ENCODE measurements at places on chromosomes 11 and 22.

DNA sequence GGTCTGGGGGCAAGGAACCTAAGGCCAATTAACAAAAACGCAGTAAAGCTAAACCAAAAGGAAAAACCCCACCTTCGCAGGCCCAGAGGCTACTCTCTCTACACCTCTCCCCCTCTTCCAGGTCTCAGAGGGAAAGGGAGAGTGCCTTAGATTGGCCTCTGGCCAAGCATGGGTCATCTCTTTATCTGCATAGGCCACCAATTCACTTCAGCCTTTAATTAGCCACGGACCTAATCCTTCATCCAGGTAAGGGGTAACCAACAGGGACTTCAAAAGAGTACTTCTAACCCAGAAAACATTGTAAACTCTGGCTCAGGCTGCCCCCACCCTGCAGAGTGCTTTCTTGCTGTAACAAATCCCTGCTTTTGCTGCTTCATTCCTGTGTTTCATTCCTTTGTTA, 9.4 kb downstream of the VSTM5 start:
- no peak for DNase-seq

DNA sequence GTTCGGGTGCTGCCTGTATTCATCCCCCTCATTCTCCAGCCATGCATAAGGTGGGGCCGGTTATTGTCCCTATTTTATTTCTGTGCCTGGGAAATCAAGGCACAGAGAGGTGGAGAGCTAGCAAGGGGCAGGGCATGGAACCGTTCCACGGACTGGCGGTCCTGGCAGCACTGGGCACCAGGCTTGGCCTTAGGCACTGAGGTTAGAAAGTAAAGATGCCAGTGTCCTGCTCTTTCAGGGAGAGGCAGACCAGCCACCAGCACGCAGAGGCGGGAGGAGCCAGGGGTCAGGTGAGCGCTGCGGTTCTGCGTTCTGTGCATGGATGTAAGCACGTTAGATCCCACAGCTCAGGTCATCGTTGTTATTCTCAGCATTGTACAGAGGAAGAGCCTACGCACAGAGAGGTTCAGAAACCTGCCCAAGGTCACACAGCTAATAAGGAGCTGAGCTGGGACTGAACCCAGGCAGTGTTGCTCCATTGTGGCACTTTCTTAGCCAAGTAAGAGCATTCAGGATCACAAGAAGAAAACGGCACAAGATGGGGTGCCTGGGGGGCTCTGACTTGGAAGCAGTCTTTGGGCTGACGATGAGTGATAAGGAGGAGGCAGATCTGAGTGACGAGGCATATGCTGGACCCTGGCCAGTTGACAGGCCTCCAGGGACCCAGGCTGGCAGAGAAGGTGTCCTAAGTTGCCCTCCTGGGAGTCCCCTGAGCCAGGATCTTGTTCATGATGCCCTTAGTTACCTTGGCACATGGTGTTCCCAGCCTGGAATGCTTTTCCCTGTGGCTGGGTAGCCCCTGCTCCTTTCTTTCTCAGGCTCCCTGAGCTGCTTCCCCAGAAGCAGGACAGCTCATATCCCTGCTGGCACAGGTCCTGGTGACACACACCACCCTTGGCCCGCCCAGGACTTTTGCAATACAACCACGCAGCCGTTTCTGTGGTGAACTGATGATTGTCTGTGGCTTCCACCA, 41.1 kb downstream of the OSBPL5 start:
- DNase-seq = peak; percentile 22

DNA sequence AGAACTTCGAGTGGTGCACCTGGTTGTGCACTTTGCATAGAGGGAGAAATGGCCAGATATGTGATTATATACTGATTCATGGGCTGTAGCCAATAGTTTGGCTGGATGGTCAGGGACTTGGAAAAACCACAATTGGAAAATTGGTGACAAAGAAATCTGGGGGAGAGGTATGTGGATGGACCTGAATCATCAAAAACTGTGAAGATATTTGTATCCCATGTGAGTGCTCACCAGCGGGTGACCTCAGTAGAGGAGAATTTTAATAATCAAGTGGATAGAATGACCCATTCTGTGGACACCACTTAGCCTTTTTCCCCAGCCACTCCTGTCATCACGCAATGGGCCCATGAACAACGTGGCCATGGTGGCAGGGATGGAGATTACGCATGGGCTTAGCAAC, 48.0 kb upstream of the NARS2 start:
- DNase-seq = no peak

- no peak for DNase-seq
Measured at GRCh38 chr11:131468565-131468964, 98.2 kb downstream of the NTM start.

DNA sequence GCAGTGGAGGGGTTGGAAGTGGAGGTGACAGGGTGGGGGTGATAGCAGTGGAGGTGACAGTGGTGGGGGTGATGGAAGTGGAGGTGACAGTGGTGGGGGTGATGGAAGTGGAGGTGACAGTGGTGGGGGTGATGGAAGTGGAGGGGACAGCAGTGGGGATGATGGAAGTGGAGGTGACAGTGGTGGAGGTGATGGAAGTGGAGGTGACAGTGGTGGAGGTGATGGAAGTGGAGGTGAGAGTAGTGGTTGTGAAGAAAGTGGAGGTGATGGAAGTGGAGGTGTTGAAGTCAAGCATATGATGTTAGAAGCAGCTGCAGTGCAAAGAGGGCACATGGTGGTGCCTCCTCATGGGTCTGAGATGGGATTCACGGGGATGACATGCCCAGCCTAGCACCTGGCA, 141.5 kb downstream of the CACNA1I start:
- no peak for DNase-seq

- DNase-seq = no peak
Measured at GRCh38 chr11:112863305-112863704, 97.9 kb upstream of the NCAM1 start.

- DNase-seq = no peak
Measured at GRCh38 chr11:18987454-18988231, 48.4 kb upstream of the MRGPRX1 start.

- no peak for DNase-seq
Measured at GRCh38 chr22:30171008-30171407, 75.6 kb downstream of the LIF start.

GRCh38 chr11:130145975-130146776, 13.4 kb upstream of the ST14 start:
- DNase-seq = peak; percentile 91

- no peak for DNase-seq
Measured at GRCh38 chr22:38830026-38830844, 13.6 kb downstream of the NPTXR start.

DNA sequence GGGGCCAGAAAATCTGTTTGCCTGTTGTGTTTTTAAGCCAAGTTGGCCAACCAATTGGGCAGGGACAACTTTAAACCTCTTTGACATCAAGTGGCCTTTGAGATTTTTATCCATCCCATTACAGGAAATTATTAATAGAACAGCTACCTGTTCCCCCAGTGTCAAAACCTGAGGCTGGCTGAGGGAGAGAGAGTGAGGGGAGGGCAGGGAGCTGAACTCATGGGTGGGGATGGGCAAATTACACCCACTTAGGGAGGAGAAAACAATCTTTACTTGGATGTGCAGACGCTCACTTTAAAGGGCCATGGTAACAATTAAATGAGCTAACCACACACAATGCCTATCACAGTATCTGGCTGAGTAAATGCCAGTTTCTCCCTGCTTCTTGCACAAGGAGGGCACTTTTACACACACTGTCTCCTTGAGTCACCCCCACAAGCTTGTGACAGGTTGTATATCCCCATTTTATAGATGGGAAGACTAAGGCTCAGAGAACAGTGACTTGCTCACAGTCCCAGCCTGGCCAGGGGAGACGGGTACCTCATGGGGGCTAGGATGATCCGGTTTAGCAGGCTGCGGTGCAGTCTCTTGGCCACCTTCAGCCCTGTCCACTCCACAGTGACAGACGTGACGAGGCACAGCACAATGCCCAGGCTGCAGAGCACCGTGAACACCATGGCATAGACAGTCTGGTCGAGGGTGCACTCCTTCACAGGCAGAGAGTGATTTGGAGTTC, 17.8 kb upstream of the KCNJ11 start:
- DNase-seq = no peak

GRCh38 chr11:33520112-33520511, 180.5 kb downstream of the C11orf91 start:
- no peak for DNase-seq

DNA sequence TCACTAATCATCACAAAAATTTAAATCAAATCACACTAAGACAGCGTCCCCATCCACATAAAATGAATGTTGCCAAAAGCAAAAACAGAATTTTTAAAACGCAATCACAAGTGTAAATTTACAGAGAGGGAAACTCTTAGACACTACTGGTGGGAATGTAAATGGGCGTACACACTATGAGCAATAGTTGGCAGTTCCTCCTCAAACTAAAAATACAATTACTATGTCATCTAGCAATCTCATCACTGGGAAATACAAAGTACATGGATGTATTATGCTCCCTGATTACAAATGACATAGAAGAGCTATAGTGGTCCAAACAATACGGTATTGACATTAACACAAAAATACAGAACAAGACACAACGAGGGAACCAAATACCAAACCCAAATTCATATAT, 8.7 kb upstream of the RGL4 start:
- DNase-seq = no peak

DNA sequence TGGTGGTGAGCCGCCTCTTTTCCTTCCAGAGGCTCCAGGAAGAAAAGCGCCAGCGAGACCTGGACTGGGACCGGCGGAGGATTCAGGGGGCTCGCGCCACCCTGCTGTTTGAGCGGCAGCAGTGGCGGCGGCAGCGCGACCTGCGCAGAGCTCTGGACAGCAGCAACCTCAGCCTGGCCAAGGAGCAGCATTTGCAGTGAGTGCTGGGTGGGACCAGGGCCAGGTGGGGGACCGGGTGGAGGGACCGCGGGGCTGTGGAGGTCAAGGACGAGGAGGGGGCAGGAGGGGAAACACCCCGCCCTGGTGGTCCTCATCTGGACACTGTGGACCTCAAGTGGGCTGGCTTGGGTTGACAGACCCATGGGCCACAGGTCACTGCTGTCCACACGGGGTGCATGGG, 17.4 kb downstream of the RIBC2 start:
- DNase-seq = peak; percentile 30

DNA sequence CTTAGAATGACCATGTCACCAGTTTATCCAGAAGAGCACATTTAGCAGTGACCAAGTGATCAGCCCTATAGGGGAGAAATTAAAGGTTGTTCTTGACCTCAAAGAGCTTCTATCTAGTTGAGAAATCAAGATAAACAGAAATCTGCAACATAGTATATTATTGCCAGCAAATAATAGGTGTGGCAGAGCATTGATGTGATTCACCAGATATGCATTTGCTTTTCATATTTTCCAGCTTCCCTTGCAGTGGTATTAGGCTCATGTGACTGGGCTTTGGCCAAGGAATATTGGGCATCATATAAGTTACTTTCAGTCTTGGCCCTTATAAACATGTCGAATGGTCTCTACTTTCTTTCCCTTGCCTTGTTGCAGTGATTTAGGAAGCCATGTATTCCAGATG, 34.5 kb downstream of the COMMD9 start:
- DNase-seq = no peak

DNA sequence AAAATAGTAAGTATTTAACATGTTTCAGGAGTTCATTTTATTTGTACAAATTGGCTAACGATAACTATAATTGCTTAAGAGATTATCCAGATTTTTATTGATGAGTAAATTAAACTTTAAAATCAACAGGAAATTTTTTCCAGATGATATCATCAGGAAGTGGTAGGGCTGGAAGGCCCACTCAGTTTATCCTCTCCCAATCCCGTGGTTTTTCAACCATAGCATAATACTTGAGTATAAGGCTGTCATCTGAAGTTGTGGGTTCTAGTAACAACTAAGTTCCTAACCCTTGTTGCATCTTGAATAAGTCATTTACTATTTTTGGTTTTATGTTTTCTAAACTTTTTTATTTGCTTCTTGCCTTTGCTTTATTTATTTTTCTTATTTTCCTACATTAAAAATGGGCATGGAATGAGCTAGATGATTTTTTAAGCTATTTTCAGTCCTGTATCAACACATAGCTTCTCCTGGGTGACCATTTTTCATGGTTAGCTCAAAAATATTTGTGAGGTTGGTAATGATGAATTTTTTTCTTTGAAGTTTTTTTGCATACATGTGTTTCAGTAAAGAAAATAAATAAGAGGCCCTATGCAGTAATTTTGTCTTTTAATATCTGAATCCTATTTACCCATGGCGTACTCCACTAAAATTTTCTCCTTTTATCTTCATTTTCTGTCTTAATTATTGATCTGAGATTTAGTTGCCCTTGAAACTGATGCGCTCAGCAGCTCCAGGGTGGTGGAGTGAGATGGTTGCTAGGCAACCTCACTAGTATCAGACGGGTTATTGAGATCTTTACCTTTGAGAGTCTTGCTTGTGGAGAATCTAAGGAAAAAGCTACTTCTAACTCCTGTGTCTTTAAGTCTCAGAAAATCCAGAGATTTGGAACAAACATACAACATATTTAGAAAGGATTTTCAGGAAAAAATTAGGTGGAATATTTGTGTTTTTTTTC, 452.0 kb upstream of the CCDC179 start:
- DNase-seq = peak; percentile 26

GRCh38 chr22:44583061-44583760, 85.2 kb upstream of the RTL6 start:
- peak; percentile 41 for DNase-seq

DNA sequence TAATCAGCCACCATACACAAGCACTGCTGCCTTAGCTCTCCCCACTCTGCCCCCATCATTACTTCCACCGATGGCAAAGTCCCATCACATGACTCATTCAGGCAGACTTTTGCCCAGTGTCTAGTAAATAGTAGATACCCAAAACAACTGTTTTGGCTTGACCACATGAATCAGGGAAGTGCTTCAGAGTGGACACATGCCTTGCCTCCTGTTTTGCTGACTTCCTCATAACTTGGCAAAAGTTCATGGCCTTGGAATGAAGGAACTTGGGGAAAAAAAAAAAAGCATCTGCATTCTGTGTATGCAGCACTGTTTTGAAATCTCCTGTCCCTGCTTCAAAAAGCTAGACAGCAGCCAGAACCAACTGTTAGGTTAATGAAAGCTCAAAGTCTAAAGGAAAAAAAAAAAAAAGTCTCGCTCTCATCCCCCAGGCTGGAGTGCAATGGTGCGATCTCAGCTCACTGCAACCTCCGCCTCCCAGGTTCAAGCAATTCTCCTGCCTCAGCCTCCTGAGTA, 335.3 kb downstream of the FAM181B start:
- DNase-seq = no peak

GRCh38 chr11:48107188-48107704, 109.4 kb upstream of the OR4B1 start:
- DNase-seq = no peak

GRCh38 chr22:22094921-22095320, 112.3 kb upstream of the TOP3B start:
- no peak for DNase-seq

GRCh38 chr11:64499261-64500004, 91.6 kb upstream of the SLC22A12 start:
- DNase-seq = no peak

All from H7 (cell line).